ENCODE measurements at places on chromosomes 5 and 9. TPM values are rescaled to one million over a fixed set of nuclear protein-coding genes. Genes with fewer than 3 reads are reported as not detected.

SAXO1 gene
- 0.21 TPM for total RNA-seq

EIF4EBP3 gene
- total RNA-seq: 2.2 TPM

DNA sequence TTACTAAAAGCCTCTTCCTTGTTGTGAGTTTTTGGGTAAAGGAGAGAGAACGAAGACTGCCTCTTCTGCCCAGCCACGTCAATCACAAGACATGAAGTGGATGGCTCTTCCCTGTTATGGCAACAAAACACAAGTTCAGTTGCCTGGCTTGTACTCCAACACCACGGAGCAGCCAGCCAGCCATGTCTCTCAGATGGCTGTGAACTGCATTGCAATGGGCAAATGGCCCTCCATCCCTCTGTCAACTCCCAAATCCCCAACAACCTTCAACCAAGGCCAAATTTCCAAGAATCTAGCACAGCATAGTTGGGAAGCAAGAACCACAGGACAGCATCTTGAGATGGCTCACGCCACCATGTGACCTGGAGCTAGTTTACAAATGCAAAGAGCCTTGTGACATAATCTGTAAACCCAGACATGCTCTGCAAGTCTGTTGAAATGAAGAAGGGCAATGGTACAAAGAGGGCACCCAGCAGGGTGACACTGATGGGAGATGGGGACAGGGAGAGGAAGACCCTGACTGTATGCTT, 53.9 kb downstream of the ZNF366 start:
- no peak for DNase-seq

- DNase-seq: no peak
These were observed 529.3 kb downstream of the DMRTA1 start for GRCh38 chr9:22975951-22976350.

GRCh38 chr5:128252756-128253155, 169.2 kb downstream of the SLC12A2 start:
- DNase-seq: no peak

- no peak for DNase-seq
These were observed 39.3 kb upstream of the OLFM1 start for GRCh38 chr9:135048046-135048757.

Measured in H7 (cell line).